Stromal cell of bone marrow (primary cell): ENCODE measurements at places on chromosomes 2 and 18.

DNA sequence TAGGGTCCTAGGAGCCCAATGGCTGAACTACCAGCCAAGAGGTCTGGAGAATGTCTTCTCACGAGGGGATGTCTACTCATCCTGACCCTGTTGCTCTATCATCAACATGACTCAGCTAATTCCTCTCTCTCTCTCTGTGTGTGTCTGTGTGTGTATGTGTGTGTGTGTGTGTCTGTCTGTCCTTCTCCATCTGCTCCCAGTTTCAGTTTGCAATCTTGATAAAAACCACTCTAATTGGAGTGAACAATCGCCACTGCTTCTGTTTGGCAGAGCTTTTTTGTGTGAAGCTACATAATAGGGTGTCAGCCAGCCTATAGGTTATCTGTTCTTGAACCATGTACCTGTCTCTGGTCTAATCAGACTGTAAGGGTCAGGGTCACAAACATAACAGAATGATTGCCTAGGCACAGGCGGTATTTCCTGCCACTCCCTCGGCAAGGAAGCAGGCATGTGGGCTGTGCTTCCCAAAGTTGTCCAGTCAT, 219.8 kb downstream of the SH3BP4 start:
- DNase-seq = peak; percentile 61

DNA sequence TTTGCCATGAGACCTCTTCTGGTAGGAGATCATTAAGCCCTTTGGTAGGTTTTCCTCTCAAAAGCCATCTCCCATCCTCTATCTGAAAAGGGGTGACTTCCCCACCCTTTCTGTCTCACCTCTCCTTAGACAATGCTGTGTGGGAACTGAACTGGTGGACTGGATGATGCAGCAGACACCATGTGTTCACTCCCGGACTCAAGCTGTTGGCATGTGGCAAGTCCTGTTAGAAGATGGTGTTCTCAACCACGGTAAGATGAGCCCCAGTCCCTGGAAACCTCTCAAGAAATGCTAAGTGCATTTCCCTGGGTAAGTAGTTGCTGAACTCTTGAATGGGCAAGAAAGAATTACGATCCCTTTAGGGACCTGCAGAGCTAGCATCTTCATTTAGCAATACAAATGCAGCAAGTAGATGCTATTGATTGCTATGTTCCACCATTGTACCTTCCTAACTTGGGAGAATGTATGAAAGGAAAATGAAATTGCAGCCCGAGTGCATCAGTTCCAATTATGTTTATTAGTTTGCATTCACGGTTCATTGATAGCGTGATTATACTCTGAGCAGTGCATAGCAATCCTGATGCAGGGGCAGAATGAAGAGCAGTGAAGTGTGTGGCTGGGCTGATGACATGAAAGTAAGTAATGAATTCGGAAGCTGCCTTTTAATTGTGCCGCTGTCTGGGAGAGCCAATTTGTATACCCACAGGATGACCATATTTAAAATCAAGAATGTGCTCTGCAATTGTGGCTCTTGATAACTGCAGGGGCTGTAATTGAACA, 110.0 kb upstream of the MAP3K20 start:
- no peak for DNase-seq

GRCh38 chr18:63379639-63379962, 12.6 kb upstream of the KDSR start:
- DNase-seq = no peak

GRCh38 chr2:53104263-53104662, 663.3 kb upstream of the CHAC2 start:
- DNase-seq = peak; percentile 12

- DNase-seq = no peak
Observed at GRCh38 chr2:240568678-240569522, 616 bp downstream of the RNPEPL1 start.

GRCh38 chr2:86445436-86445835, 4.3 kb downstream of the KDM3A start:
- DNase-seq = no peak

DNA sequence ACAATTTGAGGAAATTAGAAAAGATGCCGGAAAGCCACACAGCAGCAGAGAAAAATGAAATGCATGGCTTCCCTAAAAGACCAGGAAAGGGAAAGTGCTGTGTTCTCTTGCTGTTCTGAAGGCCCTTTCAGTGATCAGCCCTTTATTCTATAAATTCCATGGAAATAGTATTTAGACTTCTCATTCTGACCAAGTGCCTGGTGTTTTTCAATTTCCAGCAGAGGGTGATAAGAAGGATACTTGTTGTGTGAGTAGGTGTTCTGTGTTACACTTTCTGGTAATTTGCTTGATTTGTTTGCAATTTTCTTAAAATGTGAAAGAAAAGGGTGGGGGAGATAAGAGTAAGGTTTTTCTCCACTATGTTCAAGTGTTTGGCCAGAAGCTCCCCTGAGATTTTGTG, 504.5 kb downstream of the IRS1 start:
- no peak for DNase-seq

- DNase-seq = no peak
Observed at GRCh38 chr2:20224716-20225293, at the start of gene SDC1. Gene SDC1 (minus strand): TSS chr2:20225130. CDS start chr2:20224867, 263 bp downstream.

GRCh38 chr2:207762146-207762545, 7.6 kb downstream of the FZD5 start:
- DNase-seq = no peak
